ENCODE measurements at places on chromosomes 5 and 9.

- no peak for DNase-seq
These were observed 164.0 kb downstream of the TTC39B start for GRCh38 chr9:15142878-15143534.

DNA sequence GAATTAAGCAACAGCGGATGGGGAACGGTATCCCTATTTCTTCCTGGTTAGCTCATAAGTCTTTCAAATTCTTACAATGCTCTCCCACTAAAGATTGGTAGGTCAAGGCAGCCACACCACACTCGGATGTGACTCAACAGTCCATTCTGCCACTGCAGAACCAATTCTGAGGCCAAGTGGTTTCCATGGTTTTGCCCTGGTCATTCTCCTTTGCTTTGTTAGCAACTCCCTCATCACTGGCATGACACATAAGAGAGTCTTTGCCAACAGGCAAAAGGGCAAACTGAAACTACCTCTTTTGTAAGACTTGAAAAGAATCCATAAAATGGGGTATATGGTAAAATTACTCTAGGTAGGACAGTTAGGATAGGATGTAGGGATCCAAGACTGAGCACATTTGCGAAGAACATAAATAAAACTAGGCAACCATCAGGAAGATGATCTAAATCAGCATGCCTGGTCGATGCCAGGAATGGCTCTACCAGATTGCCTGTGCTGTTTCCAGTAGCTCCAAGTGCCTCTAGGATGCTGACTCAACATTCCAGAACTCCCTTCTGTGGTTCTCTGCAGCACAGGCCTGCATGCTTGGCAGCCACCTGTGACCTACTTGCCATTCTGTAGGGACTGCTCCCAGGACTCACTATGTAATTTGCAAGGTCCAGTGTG, 105.4 kb downstream of the DCP2 start:
- no peak for DNase-seq

DNA sequence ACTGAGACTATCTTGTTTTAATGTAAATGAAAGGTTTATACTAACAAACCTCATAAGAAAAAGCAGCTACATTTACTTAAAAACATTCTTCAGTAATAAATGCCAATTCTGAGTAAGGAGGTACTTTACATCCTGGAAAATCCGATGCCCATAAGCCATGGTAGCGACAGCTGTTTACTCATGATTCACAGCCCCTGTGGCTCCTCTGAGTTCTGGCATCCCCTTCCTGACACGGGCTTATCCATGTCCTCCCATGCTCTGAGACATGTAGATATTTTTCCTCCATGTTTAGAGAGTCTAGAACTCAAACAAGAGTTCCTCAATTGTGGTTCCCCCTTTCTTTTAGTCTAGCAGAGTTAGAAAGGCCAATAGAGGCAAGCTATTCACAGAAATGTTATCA, 63.1 kb upstream of the DEPDC1B start:
- DNase-seq = no peak

DNA sequence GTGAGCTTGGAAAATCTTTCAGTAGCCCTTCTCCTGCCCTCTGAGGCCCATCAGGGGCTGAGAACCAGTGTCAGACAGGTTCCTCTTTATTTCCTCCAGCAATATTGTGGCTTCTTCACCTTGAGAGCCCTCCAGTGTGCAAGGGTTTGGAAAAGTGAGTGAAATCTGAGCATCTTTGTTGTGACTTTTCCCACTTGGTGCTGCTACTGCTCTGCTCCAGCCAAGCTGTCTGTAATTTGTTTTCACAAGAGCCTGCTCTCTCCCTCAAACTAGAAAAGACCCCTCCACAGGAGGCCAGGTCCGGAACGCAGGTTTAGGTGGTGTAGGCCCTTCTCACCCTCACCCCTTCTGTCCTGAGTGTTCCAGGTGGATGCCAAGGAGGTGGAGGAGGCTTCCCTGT, 57.4 kb upstream of the SPRY4 start:
- no peak for DNase-seq

- no peak for DNase-seq
These were observed 89.7 kb upstream of the SLC44A1 start for GRCh38 chr9:105154723-105155191.

GRCh38 chr9:136426787-136427186, 12.9 kb downstream of the INPP5E start:
- DNase-seq = no peak

- no peak for DNase-seq
These were observed 76.8 kb upstream of the LMX1B start for GRCh38 chr9:126536841-126537465.

DNA sequence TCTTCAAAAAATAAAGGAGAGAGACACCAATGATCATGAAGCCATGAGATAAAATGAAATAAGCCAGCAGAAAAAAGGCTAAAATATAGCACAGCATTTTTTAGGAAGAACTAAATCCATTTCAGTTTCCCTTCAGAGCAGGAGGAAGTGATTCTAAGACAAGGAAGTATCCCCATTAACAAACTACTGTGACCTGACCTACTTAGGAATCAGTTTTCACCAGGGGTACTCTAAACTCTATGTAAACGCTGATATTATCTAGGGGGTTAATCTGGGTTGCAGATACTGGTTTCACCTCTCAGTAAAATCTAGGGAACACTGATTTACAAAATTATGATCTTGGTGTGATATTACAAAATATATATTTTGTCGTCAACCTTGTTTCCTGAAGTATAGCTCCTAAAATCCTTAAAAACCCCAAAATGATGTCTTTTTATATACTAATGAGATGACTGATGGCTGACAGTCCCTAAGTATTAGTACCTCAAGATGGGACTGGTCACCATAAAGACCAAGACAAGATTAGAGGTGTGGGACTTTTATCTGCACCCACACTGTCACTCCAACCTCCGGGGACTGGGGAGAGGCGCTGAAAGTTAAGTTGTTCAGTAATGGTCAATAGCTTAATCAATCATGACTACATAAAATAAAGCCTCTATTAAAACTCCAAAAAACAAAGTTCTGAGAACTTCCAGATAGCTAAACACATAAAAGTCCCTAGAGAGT, 2.9 kb upstream of the FNBP1 start:
- no peak for DNase-seq

DNA sequence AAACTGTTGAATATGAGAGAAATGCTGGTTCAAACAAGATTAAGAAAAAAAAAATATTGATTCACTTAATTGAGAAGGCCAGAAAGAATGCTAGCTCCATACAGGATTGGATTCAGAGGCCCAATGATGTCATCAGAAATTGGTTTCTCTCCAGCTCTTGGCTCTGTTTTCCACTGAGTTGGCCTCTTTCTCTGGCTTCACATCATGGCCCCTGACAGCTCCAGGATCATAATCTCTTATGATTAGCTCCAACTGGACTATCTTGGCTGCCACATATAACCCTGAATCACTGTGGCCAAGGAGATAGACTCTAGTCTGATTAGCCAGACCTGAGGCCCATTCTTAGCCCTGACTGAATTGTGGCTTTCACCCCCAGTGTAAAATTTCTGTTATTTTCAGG, 244.7 kb upstream of the GRAMD2B start:
- DNase-seq = no peak

- no peak for DNase-seq
These were observed 19.0 kb downstream of the ABL1 start for GRCh38 chr9:130854092-130854491.

DNA sequence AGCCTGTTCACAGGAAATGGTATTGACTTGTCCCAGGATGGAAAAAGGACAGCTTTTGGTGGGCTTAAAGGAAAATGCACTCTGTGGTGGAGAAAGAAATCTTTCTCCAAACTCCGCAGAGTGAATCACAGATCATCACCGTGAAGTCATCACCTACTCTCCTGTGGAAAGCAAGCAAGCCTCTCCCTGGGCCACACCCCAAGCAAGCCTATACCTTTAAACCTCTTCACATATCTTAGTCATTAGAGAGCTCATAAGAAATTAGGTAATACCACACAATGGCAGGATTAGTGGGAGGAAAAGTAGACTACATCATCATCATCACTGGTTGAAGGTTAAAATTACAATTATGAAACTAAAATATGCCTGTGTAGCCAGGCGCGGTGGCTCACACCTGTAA, 23.2 kb downstream of the TLE1 start:
- no peak for DNase-seq

DNA sequence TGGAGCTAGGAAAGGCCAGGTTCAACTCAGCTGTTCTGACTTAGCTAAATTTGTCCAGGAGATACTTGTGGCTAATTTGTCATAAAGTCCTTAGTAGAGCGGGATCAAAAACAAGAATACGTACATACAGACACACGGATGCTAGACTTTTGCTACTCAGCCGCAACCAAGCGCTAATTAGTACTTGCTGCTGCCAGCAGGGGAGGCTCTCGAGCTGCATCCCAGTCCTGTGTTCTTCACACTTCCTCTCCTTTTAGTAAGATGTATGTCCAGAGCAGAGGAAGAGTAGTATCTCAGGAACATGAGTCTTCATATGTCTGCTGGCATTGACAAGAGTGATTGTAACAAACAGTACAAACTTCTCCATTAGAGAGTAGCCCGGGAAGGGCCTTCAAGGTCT, 58.3 kb downstream of the CYFIP2 start:
- no peak for DNase-seq

- DNase-seq = no peak
These were observed 462.2 kb downstream of the DIRAS2 start for GRCh38 chr9:90180381-90180780.

DNA sequence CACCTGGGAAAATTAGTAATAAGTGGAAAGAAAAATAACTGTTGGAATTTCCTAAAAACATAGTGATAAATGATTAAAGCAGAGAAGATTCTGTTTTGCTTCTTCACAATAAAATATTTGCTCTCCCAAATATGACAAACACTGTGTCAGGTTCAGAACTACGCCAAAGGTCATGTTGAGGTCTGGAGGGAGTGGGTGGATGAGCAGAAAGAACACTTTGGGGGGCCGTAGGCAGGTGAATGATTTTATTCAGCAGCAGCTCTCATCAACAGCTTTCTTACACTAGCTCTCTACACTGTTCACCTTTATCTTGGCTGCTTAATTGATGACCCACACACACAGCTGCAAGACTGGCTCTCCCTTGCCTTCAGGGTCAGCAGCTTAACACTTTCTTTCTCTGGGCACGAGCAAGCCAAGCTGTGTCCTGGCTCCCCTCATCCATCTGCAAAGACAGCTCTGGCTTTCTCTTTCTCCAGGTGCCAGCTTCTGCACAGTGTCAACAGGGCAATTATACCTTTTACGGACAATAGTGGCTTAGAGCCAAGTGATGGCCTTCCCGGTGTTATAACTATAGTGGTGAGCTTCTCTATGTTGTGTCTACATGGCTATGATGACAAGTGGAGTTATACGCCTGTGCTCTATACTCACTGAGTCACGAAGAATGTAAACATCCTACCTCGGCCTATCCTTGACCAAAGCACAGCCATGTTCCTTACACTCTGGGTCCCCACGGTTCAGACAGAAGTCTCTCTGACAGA, 18.9 kb upstream of the GPX8 start:
- no peak for DNase-seq

DNA sequence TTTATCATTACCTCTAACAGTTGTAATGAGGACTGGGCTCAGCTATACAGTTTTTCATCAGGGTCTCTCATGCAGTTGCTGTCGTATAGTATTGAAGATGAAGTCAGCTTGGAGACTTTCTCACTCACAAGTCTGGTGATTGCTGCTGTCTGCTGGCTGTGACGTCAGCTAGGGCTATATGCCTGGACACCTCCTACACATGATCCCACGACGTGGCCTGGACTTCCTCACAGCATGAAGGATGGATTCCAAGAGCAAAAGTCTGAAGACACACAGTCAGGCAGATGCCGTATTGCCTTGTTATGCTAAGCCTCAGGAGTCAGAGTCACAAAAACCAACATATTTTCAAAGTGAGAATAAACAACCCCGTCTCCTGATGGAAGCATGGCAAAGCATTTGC, 193.3 kb downstream of the LURAP1L start:
- no peak for DNase-seq

- no peak for DNase-seq
These were observed 46.8 kb upstream of the ATG10 start for GRCh38 chr5:81925009-81925408.

GRCh38 chr5:173420108-173420507, 91.9 kb upstream of the STC2 start:
- DNase-seq = no peak

DNA sequence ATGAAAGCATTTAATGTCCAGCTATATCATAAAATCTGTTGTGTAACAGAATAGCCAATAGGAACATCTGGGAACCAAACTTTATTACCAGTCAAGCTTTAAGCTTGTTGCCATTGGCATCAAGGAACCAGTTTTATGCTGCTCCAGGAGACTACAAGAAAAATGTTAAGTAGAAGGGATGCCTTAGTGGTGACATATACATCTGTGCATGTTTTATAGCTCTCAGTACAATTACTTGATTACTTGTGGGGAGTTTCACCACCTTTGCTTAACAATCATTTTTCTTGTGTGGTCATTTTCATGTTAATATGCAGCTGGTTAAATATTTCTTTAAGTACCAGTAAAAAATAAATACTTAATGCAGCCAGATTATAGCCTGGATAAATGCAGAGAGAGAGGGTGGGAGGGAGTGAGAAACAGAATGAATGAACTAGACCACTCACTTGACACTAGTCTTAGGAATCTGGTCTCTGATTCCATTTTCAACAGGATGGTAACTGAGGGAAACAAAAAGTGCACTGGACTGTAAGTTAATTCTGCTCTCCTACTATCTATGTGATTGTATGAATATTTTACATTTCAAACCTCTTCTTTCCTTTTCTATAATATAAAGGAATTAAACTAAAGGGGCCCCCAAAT, 35.7 kb upstream of the LURAP1L start:
- DNase-seq = no peak

DNA sequence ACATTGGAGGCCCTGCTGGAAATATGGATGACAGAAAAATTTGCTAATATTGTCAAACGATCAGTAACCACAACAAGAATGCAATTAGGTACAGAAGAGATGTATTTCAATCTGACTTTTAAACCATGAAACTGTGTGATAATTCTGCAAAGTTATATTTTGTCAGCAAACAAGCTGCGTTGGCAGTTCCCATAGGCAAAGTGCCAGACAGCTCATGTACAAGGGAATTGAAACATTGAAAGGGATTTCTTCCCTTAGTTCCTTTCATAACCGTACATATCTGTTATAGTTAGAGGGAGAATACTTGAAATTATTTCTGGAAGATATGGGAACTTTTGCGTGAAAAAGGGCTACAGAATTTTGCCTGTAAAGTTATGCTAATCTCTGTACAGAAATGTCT, 419.4 kb upstream of the PTGER4 start:
- DNase-seq = no peak

GRCh38 chr5:135174315-135175096, 140.5 kb upstream of the PITX1 start:
- no peak for DNase-seq

GRCh38 chr5:1882337-1883119, at the start of gene IRX4:
Gene IRX4, minus strand, starts transcription at chr5:1882925. Its CDS starts 278 bp downstream, at chr5:1882647.
- DNase-seq = no peak
